GM12878 (cell line): ENCODE measurements at places on chromosomes 3 and 15.

DNA sequence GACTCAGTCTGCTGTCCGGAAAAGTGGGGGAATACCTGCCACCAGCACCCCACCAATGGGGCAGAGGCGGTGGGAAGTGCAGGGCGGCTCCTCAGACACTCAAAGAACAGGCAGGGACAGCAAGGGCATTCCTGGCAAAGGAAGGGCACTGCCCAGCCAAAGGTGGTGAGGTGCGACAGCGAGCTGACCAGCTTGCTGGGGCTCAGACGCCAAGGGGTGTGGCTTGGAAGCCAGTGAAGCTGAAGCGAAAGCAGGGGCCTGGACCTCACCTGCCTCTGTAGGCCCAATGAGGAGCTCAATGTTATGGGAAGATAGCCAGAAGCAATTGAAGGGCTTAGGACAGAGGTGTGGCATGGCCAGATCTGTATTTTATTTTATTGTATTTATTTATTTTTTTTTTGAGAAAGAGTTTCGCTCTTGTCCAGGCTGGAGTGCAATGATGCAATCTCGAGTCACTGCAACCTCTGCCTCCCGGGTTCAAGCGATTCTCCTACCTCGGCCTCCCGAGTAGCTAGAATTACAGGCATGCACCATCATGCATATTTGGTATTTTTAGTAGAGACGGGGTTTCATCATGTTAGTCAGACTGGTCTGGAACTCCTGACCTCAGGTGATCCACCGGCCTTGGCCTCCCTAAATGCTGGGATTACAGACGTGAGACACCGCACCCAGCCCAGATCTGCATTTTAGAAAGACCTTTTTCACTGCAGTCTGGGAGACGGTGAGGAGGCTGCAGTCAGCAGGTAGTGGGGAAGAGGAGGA, 4.4 kb upstream of the LMAN1L start:
- no peaks in the 10 kb centered on the region for H3K4me1 ChIP-seq
- H3K4me3 ChIP-seq, result no peak overlapping the region
- H3K27me3 ChIP-seq, result no peaks in the 10 kb centered on the region
- H3K36me3 ChIP-seq, result peaks cover 14% of the 10 kb centered on the region
- no peak for DNase-seq

- no peaks in the 10 kb centered on the region for H3K4me1 ChIP-seq
- H3K27ac ChIP-seq, result no peak overlapping the region
- H3K4me3 ChIP-seq, result no peak overlapping the region
- DNase-seq, result no peak
- H3K27me3 ChIP-seq, result no peaks in the 10 kb centered on the region
- peaks cover 15% of the 10 kb centered on the region; the same call in 1 of the 2 replicates for H3K36me3 ChIP-seq
These were observed 22.4 kb upstream of the CELF6 start for GRCh38 chr15:72342385-72342784.

DNA sequence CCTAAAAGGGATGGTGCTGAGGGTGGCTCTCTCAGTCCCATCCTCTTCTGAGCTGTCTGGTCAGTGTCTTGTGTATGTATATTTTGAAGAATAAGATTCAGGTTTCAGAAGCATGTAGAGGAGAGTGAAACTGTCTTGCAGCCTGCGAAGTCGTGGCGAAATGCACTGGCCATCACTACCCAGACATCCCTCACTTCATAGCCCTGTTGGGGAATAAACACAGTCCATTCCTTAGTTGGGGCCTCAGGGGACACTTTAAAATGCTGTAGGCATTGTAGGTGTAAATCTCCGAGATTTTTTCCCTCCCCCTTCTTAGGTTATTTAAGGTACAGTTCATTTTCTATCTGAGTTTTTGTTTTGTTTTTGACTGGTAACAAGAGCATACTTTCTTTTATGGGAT, 93.8 kb downstream of the DNASE1L3 start:
- DNase-seq, result no peak
- H3K4me1 ChIP-seq, result peaks cover 31% of the 10 kb centered on the region
- H3K27ac ChIP-seq, result peak overlapping the region; percentile 47
- H3K4me3 ChIP-seq, result no peak overlapping the region
- H3K27me3 ChIP-seq, result no peaks in the 10 kb centered on the region
- H3K36me3 ChIP-seq, result peaks cover 10% of the 10 kb centered on the region; the same call in 1 of the 2 replicates

GRCh38 chr15:76668900-76669299, 236.2 kb downstream of the SCAPER start:
- H3K27me3 ChIP-seq, result no peaks in the 10 kb centered on the region
- no peak overlapping the region for H3K27ac ChIP-seq
- DNase-seq, result no peak
- no peaks in the 10 kb centered on the region for H3K36me3 ChIP-seq
- H3K4me1 ChIP-seq, result no peaks in the 10 kb centered on the region
- no peak overlapping the region for H3K4me3 ChIP-seq

GRCh38 chr3:167330993-167331785, 48.9 kb downstream of the ZBBX start:
- H3K27ac ChIP-seq, result no peak overlapping the region
- H3K4me3 ChIP-seq, result no peak overlapping the region
- H3K36me3 ChIP-seq, result no peaks in the 10 kb centered on the region
- no peaks in the 10 kb centered on the region for H3K27me3 ChIP-seq
- H3K4me1 ChIP-seq, result no peaks in the 10 kb centered on the region

DNA sequence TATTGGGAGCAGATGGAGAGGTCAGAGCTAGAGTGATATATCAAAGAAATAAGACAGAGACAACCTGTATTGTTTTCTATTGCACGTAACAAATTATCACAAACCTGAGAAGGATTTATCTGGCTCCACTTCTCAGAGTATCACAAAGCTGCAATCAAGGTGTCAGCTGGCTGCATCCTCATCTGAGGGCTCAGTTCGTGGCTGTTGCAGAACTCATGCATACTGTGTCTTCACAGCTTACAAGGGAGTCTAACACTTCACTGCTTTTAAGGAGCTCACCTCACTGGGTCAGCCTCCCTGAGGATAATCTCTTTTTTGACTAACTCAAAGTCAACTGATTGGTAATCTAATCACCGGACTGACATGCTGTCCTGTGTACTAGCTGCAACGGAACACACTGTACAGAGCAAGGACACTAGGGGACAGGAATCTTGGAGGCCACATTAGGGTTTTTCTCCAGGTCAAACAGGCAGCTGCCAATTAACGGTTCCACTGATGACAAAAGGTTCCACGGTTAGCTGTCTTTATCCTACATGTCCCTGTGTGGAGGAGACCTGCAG, 1006.8 kb upstream of the SEMA6D start:
- no peaks in the 10 kb centered on the region for H3K36me3 ChIP-seq
- H3K4me3 ChIP-seq, result no peak overlapping the region
- no peaks in the 10 kb centered on the region for H3K4me1 ChIP-seq
- no peak for DNase-seq
- H3K27ac ChIP-seq, result no peak overlapping the region
- no peaks in the 10 kb centered on the region for H3K27me3 ChIP-seq

GRCh38 chr3:113954091-113954685, 6.4 kb downstream of the ZDHHC23 start:
- no peak overlapping the region for H3K4me3 ChIP-seq
- H3K27me3 ChIP-seq, result no peaks in the 10 kb centered on the region
- H3K27ac ChIP-seq, result no peak overlapping the region
- H3K4me1 ChIP-seq, result no peaks in the 10 kb centered on the region
- DNase-seq, result no peak

- no peak overlapping the region for H3K27ac ChIP-seq
- DNase-seq, result no peak
- no peaks in the 10 kb centered on the region for H3K27me3 ChIP-seq
- H3K4me3 ChIP-seq, result no peak overlapping the region
- no peaks in the 10 kb centered on the region for H3K36me3 ChIP-seq
These were observed 26.0 kb upstream of the CORO2B start for GRCh38 chr15:68552773-68553172.

GRCh38 chr3:138032567-138032966, 22.6 kb downstream of the CLDN18 start:
- H3K27me3 ChIP-seq, result no peaks in the 10 kb centered on the region
- H3K4me3 ChIP-seq, result no peak overlapping the region
- peak overlapping the region; percentile 49 for H3K27ac ChIP-seq
- H3K36me3 ChIP-seq, result no peaks in the 10 kb centered on the region
- H3K4me1 ChIP-seq, result peaks cover 48% of the 10 kb centered on the region

GRCh38 chr3:56113231-56113630, 355.0 kb downstream of the ERC2 start:
- no peak for DNase-seq
- H3K27ac ChIP-seq, result no peak overlapping the region
- H3K4me1 ChIP-seq, result no peaks in the 10 kb centered on the region
- no peaks in the 10 kb centered on the region for H3K36me3 ChIP-seq

DNA sequence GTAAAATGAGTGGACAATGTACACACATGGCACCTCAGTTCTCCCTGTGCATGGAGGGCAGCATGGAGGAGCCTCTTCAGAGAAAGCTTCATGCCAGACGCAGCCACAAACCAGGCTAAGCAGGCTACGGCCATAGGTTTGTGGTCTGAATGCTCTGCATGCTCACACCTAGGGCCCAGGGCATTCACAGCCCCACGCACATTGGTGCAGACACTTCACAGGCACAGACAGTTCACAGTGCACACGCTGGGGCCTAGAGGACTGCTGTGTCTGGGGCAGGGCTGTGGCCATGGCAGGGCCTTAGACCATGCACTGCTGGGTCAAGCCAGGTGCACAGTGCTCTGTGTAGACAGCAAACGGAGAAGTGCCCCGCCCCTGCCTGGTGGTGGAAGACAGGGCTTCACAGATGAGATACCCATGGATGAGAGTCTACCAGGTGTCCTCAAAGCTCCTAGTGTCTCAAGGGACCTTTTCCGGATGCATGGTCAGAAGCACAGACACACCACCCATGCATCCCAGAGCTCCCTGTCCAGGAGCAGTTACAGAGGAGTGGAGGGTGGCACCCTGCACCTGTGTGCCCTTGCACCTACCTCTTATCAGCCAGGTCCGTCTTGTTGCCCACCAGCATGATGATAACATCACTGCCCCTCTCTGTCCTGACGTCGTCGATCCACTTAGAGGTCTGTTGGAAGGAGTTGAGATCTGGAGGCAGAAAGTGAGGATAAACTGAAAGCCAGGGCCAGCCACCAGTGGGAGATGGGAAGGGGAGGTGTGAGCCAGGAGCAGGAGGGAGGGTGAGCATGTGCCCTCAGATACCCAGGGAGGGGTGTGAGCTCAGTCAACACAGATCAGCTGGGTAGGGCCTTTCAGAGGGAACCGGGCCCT, 33.5 kb downstream of the SRPRB start:
- H3K4me3 ChIP-seq, result no peak overlapping the region
- DNase-seq, result no peak
- H3K27ac ChIP-seq, result no peak overlapping the region
- H3K4me1 ChIP-seq, result no peaks in the 10 kb centered on the region
- H3K36me3 ChIP-seq, result no peaks in the 10 kb centered on the region; the same call in 1 of the 2 replicates

DNA sequence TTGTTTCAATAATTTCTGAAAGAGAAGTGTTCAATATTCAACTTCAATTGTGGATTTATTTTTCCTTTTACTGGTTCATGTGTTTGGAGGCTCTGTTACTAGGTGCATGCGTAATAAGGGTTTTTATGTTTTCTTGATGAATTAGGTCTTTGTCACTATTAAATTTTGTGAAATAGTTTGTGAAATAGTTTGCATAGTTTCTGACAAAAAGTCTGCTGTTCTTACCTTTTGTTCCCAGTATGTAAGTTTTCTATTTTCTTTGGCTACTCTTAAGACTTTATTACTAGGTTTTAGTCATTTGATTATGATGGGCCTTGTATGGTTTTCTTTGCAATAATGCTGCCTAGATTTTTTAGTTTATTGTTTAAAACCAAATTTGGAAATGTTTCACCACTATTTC, 38.0 kb downstream of the MEF2A start:
- H3K27me3 ChIP-seq, result no peaks in the 10 kb centered on the region
- no peak overlapping the region for H3K27ac ChIP-seq
- H3K36me3 ChIP-seq, result no peaks in the 10 kb centered on the region; the same call in 1 of the 2 replicates

- no peak overlapping the region for H3K4me3 ChIP-seq
- DNase-seq, result no peak
- no peaks in the 10 kb centered on the region for H3K36me3 ChIP-seq
- H3K4me1 ChIP-seq, result no peaks in the 10 kb centered on the region
These were observed 30.0 kb downstream of the XXYLT1 start for GRCh38 chr3:195240939-195241338.
